ENCODE measurements at places on chromosomes 6 and 20.

GRCh38 chr6:40900791-40901190 lies 138.2 kb downstream of the UNC5CL start:
- DNase-seq = no peak
- H3K27ac ChIP-seq = no peak overlapping the region
- H3K27me3 ChIP-seq = no peaks in the 10 kb centered on the region
- H3K4me1 ChIP-seq = no peaks in the 10 kb centered on the region
- no peak overlapping the region for H3K4me3 ChIP-seq

DNA sequence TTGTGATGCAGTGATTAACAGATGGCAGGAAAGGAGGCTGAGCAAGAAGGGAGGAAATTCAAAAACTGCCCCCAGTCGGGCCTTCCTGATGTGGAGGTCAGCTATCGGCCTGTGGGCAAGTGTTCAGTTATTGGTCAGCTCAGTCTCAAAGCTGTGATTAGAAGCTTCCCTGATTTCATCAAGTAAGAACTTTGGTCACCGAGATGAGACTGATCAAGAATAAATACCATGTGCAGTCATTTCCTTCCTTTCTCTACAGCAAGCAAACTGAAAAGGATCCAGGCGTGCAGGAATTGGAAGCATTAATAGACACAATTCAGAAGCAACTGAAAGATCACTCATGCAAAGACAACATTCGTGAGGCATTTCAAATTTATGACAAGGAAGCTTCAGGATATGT lies 69.7 kb downstream of the EFHC1 start:
- DNase-seq = no peak
- H3K4me1 ChIP-seq = peaks cover 5% of the 10 kb centered on the region
- no peaks in the 10 kb centered on the region for H3K27me3 ChIP-seq
- H3K36me3 ChIP-seq = no peaks in the 10 kb centered on the region

DNA sequence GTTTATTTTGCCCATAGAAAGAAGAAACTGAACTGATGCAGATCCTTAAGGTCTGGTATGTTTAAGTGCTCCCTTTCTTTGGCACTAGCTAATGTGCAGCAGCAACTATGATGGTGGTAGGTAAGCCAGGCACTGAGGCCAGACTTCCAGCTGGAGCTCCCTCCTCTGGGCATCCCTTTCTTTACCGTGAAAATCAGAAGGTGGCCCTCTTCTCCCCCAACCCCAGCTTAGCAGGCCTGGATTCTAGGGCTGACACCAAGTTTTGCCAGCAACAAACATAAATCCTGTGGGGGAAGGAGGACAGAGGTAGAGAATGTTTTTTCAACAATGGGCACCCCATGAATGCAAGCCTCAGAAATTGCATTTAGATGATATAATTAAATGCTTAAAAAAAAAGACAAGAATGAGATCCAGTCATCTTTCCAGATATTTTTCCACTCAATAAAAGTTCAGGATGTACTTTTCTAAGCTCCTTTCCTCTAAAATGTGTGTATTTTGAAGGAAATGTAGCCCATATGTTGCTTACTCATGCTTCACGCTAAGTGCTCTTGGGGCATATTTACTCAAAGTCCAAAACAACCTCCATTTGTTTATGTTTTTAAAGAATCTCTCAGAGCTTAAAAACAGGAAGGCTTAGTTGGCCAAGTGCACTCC lies 123.9 kb upstream of the NXT1 start:
- H3K4me1 ChIP-seq = no peaks in the 10 kb centered on the region
- H3K4me3 ChIP-seq = no peak overlapping the region

- no peaks in the 10 kb centered on the region for H3K27me3 ChIP-seq
- DNase-seq = no peak
- no peak overlapping the region for H3K27ac ChIP-seq
- no peaks in the 10 kb centered on the region for H3K36me3 ChIP-seq
Measured at GRCh38 chr20:57773059-57773815, 63.4 kb upstream of the PMEPA1 start.

- peaks cover 6% of the 10 kb centered on the region for H3K4me1 ChIP-seq
- H3K36me3 ChIP-seq = no peaks in the 10 kb centered on the region
- no peaks in the 10 kb centered on the region for H3K27me3 ChIP-seq
- no peak overlapping the region for H3K4me3 ChIP-seq
- DNase-seq = peak; percentile 89
Measured at GRCh38 chr6:39377539-39377950, 55.0 kb upstream of the KCNK16 start.

Data from neural progenitor cell (in vitro differentiated cells).